ENCODE measurements at places on chromosomes 4 and X.

- no peak for DNase-seq
Observed at GRCh38 chrX:51917604-51918003, 24.2 kb downstream of the MAGED1 start.

- DNase-seq: no peak
Observed at GRCh38 chr4:165656399-165656798, 216.6 kb upstream of the TLL1 start.

DNA sequence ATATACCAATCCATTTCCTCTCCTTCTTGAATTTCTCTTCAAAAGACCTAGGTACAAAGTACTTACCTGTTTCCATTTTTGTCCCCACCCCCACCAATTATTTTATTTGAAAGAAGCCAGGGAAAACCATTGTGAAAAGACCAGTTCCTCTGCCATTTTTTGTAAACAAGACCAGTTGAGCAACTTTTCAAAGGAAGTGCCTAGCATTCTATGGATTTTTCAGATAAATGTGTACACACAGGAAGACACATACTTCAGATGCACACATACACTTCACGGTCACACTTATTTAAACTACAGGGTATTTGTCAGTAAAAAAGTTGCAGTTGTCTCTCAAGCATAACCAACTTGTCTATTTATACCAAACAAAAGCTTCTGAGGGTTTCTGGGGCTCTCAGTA, 587.2 kb upstream of the KLHL4 start:
- no peak for DNase-seq

DNA sequence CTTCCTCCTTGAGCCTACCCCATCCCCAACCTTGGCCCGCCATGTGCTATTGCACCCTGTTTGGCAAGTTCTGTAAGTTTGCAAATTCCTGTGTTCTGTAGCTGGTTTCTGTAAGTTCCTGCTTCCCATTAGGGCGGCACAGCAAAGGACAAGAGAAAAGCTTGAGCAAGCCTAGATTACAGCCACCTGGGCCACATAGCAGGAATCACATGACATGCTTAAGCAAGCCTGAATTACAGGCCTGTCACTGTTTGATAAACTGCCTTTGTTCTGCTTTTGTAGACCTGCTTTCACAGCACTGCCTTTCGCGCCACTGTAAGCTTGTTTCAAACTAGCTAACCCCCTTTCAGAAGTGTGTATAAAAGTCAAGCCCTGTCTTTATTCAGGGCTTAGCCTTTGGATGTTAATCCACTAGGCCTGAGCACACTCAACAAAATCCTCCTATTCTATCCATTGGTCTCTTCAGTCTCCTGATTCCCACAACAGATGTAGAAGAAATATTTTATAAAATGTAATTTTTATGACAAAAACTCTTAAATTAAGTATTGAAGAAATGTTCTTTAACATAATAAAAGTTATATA, 906.8 kb upstream of the NDST4 start:
- DNase-seq: no peak

DNA sequence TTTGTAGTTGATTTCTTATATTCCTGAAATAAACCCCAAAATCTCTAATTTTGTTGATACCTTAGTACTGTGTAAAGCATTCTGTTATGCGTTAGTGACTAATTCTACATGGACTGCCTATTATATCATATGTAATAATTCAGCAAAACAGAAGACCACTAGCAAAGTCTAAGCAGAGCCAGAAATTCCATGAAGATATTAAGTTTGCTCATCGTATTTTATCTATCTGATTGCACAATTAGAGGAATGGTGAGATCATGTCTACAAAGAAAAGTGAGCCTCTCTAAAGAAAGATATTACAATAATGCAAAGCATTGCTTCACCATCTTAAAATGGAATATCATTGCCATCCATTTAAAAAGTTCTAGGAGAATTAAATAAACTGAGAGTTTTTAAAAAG, 374.6 kb upstream of the SLC7A11 start:
- DNase-seq: no peak

GRCh38 chrX:154333837-154334271, 38.3 kb downstream of the TKTL1 start:
- DNase-seq: no peak

GRCh38 chrX:134622813-134623185, 35.5 kb downstream of the PLAC1 start:
- no peak for DNase-seq

DNA sequence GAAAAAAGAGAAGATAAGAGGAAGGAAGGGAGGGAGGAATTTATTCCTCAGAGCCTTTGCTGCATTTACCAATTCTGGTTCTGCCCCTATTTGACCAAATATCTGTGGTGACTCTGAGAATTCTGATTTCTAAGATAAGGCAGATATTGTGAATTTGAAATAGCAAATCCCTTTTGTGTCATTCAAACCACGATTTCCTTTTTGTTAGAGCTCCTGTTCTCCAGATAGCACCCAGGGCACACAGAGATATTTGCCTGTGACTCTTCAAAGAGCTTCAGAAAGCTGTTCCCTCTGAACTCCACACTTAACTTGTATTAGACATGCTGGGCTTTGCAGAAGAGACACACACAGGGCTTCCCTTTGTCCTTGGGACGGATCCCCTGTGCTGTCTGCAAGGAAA, 272.2 kb downstream of the DHRSX start:
- DNase-seq: no peak

- DNase-seq: no peak
Observed at GRCh38 chrX:46841346-46841745, 4.5 kb downstream of the RP2 start.

- DNase-seq: no peak
Observed at GRCh38 chr4:185207466-185207865, 1.9 kb upstream of the SNX25 start.

DNA sequence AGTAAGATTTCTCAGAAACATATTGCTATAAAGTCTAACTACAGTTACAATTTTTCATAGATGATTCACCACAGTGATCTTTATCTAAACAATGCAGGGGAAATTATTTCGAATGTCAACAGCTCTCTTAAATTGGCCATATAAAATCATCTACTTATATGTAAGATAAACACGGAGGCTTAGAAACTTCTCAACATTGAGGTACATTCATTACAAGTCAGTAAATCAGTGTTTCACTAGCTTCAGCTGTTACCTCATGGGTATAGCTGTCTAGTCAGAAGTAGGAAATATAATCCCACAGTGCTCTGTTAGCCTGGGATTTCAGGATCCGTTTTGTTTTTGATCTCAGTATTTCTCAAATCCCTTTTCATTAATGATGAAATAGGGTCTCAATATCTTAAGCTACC, 43.2 kb downstream of the PCDH7 start:
- DNase-seq: no peak

- no peak for DNase-seq
Observed at GRCh38 chr4:25874655-25875054, 11.9 kb upstream of the SEL1L3 start.

- no peak for DNase-seq
Observed at GRCh38 chr4:108385076-108385475, 216.3 kb upstream of the LEF1 start.

DNA sequence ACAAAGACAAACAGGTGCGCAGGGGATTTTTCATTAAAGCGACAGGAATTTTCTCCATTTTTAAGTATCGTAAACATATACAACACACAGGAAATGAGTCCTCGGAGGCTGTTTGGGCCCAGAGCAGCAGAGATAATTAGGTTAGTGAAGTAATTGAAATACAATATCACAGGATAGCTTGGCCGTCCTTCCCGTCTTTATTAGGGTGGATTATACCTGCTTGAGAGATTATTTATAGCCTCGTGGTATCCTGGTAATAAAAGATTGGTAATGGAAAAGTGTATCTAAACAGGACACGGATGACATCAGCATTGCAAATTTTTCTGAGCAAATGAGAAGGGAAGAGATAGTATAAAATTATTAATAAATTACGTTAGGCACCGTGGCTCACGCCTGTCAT, 68.2 kb downstream of the CRLF2 start:
- no peak for DNase-seq

GRCh38 chr4:171101845-171102244, 711.4 kb upstream of the GALNTL6 start:
- DNase-seq: no peak

DNA sequence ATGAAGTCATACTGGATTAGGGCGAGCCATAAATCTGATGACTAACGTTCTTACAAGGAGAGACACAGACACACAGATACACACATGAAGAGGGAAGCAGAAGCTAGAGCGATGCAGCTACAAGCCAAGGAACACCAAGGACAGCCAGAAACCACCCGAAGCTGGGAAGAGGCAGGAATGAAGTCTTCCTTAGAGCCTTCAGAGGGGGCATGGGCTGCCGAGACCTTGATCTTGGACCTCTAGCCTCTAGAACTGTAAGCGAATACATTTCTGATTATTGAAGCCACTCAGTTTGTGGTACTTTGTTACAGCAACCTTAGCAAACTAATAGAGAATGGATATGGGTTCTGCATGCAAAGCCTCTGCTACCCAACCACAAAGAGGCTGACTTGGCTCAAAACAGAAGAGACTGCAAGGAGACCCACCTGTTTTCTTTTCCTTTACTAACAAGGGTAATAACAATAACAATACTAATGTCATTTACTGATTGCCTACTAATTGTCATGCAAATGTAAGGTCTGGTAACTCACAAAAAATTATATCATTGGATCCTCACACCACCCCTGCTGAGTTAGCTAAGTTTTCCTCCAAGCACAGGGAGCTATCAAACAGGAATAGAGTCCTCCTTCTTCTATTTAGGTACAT, 10.1 kb upstream of the LDB2 start:
- DNase-seq: no peak

DNA sequence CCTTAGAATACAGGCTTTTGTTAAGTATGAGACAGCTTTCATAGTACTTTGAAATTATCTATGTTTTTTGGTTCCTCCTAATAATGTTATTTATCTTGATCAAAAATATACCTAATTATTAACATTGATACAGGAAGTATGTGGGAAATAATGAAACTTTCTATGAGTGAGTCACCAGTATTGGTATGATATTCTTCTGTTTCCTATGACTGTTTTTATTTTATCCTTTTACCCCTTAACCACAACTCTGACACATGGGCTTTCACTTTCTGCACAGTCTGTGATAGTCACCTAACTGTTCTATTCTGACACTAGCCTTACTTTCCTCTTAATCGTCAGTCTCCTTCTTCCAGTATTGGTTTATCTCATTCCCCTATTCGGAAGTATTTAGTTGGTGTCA, 4.7 kb downstream of the THAP9 start:
- no peak for DNase-seq

DNA sequence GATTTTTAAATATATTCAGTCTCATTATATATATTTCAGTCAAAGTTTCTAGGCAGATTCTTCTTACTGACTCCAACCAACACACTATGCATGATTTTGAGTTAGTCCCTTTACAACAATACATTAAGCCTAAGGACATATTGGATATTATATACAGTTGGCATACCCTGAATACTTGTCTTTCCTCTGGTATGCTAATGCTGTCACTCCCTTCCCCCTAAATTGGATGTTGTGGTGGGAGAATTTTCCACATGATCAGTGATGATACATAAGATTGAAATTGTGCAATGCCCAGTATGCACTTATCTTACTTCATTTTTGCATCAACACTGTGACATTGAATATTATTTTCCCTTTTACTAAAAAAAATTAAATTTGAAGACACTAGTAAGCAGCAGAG, 935.2 kb downstream of the PCDH7 start:
- DNase-seq: no peak

GRCh38 chrX:16654093-16654492, 4.1 kb downstream of the S100G start:
- DNase-seq: no peak

- DNase-seq: no peak
Observed at GRCh38 chrX:1411326-1411725, 19.4 kb upstream of the SLC25A6 start.

DNA sequence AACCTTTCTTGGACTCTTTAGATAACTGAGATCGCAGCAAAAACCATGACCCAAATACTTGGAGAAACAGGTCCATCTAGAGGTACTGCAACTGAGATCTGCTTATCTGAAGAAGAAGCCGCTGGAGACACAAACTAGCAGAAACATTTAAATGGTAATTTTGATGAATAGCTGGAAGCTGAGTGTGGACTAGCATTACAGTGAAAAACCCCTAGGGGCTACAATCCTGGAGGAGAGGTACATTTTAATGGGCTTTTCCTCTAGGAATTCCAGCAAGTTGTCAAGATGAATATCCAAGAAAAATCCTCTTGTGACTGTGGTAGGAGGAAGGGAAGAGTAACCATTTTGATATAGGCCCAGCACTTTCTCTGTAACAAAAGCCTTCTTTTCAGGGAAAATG, 592.5 kb upstream of the GRIA3 start:
- DNase-seq: no peak

DNA sequence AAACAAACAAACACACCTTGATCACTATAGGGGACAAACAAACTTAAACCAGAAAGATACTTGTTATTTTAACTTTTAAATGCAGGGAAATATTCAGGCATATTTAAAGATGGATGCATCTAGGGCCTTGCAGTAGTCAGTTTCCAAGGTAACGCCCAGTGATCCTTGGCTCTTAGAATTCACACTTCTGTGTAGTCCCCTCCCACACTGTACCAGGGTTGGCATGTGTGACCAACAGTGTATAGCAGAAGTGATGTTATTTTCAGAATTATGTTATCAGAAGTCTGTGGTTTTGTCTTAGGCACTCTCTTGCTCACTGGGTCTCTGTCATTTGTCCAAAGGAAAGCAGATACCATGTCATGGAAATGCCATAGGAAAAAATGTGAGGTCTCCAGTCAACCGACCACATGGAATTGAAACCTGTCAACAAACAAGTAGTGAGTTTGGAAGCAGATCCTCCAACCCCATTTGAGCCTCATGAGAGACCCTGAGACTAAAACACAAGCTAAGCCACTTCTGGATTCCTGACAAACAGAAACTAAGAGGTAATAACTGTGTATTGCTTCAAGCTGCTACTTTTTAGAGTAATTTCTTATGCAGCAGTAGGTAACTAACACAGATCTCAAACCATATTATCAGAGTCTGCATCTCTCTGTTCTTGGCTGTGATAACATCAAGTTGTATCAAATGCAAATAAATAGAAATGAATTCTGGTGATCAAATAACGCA, 670.3 kb downstream of the KCTD8 start:
- DNase-seq: no peak

All from activated T-helper 1 cell treated with anti-CD3 and anti-CD28 coated beads, Interleukin-2, amount 50 U/mL, for 16 hours (primary cell).